NCI-H460 (cell line): ENCODE measurements at places on chromosomes 3 and 15.

- DNase-seq: no peak
These were observed 80.2 kb upstream of the FAM3D start for GRCh38 chr3:58746758-58747157.

DNA sequence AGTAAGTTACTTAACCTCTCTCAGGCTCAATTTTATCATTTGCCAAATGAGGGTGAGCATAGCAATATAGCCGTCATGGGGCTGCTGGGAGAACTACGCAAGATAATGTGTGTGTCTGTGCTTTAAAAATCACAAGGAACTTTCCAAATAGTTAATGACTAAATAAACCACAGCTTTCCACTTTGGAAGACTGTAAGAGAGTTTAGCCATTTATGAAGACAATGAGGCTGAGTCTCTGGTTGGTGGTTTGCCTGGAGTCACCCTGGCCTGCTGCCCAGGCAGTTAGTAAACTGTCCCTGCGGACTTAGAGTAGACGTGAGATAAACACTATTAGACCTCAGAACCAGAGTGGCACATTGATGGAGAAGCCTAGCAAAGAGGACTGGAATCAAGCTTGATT is 357.7 kb downstream of the CLSTN2 start:
- no peak for DNase-seq

DNA sequence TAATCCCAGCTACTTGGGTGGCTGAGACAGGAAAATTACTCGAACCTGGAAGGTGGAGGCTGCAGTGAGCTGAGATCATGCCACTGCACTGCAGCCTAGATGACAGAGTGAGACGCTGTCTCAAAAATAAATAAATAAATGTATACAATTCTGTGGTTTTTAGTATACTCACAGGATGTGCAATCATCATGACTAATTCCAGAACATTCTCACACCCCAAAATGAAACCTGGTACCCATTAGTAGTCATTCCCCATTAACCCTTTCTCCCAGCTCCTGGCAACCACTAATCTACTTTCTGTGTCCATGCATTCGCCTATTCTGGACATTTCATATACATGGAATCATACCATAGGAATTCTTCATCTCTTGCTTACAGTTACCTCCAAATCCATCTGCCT is 44.5 kb downstream of the LRRFIP2 start:
- DNase-seq: no peak

- DNase-seq: no peak
These were observed 55.0 kb upstream of the SI start for GRCh38 chr3:165133188-165133899.

DNA sequence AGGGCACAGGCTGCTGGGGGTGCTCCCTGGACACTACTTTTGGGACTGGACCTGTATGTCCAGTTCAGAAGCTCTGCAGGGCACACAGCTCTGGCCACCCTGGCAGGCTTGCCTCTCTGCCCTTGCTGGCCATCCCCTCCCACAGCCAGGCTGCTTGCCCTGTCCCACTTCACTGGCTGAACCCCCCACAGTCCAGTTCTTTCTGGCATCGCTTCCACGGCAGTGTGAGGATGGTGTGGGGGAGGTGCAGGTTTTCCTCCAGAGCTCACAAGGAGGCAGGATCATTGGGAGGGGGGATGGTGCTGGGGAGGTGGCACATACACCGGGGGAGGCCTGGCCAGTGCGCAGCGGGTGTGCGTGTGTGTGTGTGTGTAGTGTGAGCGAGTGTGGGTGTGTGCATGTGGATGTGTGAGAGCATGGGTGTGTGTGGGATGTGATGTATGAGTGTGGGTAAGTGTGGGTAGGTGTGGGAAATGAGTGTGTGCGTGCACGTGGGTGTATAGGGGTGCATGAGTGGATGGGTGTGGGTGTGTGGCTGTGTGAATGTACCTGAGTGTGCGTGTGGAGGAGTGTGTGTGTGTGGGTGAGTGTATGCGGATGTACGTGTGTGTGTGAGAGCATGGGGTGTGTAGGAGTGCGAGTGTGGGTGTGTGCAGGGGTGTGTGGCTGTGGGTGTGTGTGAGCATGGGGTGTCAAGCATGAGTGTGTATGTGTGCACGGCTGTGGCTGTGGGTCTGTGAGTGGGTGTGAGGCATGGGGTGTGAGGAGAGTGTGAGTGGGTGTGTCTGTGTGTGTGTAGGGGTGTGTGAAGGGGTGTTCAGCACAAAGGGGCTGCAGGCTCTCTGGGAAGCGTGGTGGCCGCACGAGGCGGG is 155.2 kb downstream of the NSMCE3 start:
- DNase-seq: no peak

DNA sequence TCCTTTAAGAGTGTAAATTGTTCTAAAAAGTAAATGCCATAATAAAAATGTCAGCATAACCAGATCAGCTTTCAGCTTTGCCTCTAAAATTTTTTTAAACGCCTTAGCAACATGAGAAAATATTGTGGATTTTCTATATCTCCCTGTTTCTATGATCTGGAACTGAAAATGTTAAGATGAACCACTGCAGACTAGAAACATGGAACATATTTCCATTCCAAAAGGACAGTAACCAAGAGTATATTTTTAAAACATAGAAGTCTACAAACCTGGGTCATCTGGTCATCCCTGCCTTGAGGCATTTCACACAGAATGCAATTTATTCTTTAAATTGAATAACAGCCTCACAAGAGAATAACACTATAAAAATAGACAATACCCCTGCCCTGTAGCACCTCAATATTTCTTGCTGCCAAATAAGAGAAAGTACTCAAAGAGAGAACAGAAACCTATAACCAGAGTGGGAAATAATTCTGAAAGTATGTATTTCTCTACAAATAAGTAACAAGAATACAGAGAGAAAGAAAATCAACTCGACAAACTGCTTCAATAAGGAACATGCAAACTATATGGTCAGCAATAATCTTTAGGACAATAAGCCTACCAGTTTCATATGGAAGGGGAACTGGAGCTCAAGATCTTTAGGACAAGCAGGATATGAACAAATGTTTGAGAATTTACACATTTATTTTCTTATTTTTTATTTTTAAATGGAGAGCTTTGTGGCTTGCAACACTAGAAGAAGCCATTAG is 949.0 kb downstream of the EPHA3 start:
- DNase-seq: no peak

DNA sequence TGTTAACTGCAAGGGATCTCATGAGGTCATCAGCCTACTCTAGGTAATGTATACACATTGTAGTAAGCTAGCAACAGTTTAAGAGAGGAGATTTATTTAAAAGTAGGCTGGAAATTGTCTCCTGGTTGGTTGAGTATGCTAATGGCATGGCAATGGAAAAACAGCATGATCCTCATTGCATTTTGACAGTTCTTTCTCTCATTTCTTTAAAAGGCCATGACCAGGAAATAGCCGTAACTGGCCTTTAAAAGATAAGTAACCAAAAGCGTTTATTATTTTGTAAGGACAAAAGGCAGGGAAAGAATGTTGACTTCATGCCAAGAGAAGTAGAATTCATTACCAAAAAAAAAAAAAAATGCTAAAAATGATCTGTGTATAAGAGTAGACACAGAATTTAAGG is 310.3 kb downstream of the FGF12 start:
- DNase-seq: no peak

DNA sequence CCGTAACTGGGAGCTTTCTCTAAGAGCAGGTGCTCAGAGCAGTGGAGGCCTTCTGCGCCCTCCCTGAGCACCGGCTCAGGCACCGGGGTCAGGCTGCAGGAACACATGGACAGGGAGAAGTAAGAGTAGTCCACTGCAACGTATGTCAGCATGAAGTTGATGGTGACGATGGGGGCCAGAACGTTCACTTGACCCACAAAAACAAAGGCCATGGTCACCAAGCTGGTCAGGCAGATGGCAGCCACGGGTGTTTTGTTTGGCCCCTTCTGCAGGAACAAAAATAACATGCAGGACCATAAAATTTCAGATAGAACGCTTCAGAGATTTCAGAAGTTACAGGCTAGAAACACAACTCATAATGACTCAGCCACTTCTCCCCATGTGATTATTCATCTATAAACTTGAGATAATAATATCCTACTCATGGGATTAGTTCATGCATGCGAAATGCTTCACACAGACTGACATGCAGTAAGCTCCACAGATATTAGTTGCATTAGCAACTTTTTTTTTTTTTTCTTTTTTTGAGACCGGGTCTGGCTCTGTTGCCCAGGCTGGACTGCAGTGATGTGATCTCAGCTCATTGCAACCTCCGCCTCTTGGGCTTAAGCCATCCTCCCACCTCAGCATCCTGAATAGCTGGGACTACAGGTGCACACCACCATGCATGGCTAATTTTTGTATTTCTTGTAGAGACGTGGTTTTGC is 52.2 kb upstream of the HEG1 start:
- peak; percentile 71 for DNase-seq

DNA sequence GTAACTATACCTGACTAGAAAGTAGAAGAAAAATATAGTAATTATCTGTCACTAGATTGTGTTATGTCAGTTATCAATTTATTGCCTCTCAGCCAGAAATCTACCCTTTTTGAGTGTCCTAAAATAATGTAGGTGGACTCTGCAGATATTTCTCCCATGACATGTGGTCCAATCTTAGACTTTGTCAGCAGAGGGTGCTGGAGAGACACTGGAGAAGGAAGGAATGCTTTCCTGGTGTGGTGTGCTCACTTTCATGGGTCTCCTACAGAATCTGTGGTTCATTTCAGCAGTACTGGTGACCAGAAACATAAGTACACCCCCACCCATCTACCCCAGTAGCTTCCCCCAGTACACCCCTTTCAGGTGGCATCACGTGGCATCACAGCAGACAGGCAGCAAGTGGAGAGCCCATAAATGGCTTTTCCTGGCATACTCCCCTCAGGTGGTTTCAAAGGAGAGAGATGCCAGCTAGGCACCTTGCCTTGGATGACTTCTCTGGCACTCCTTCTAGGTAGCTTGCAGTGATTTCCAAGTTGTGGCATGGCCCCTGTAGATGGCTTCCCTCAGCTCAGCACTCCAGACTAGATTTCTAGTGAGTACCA is 114.7 kb downstream of the GADL1 start:
- peak; percentile 25 for DNase-seq

GRCh38 chr3:32500231-32500630 is 2.4 kb downstream of the CMTM6 start:
- no peak for DNase-seq

DNA sequence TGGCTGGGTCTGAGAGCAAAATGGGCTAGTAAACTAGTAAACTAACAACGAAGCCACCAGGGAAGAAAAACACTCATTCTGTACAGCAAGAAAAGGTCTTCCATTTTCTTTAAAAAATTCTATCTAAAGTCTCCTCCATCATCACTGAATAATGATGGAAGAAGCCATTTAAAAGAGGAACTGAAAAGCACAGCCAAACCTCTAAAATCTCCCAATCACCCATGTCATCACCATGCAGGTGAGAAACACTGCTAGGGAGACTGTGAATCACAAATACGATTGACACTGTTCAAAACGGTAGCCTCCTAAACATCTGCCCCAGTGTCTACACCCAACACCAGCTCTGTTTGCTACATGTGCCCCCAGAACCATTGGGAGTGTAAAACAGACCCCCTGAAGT is 140.4 kb downstream of the RORA start:
- DNase-seq: no peak

DNA sequence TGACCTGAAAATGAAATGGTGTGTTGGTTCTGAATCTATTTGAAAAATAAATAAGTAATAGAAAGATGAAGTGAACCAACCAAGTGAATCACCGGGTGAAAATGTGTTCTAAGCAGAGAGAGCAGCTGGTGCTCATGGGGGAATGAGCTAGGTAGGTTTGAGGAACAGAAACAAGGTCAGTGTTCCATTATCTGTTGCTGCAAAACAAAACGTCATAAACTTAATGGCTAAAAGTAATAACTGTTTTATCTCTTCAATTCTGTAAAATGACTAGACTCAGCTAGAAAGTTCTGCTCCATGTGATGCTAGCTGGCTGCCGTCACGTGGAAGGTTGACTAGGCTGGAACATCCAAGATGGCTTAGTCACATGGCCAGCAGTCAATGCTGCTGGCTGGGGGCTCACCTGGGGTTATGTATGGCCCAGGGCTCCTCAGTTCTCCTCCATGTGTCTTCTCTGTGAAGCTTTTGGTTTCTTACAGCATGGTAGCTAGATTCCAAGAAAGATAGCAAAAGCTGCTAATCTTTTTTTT is 13.3 kb upstream of the SH3BP5 start:
- no peak for DNase-seq

DNA sequence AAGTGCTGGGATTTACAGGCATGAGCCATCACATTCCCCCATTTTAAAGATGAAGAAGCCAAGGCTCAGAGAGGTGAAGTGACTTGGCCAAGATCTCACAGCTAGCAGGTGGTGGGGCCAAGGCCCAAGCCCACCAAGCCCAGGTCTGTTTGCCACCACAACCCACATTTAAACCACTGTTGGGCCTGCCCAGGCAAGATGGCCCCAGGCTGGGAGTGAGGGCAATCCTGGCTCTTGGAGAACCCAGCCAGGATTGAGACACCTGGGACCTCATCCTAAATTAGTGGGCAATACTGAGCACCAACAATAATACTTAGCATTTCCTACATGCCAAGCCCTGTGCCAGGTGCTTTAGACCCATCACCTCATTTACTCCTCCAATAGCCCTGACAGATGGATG is 6.9 kb downstream of the IGDCC3 start:
- no peak for DNase-seq

- no peak for DNase-seq
These were observed 144.3 kb downstream of the OPA1 start for GRCh38 chr3:193737191-193737751.

DNA sequence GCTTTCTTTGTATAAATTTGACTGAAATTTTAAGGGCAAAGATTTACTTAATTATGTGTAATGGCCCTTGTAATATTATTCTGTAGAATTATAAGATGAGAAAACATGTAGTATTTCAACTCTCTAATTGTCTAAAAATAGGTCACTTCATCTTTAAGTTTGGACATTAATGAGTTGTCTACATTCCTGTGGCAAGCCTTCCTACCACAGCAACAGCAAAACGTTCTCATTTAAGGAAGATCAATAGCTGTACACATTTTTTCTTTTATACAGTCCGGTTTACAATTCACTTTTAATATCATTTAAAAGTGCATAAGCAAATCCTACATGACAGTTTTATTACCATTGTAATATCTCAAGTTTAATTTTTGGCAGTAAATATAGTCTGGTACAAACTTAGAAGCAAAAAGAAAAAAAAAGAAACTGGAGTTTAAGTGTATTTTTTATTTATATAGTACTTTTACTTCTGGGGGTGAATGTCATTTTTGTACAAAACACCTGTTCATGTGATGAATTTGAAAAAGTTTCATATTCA is 501.8 kb downstream of the ZPLD1 start:
- DNase-seq: no peak

DNA sequence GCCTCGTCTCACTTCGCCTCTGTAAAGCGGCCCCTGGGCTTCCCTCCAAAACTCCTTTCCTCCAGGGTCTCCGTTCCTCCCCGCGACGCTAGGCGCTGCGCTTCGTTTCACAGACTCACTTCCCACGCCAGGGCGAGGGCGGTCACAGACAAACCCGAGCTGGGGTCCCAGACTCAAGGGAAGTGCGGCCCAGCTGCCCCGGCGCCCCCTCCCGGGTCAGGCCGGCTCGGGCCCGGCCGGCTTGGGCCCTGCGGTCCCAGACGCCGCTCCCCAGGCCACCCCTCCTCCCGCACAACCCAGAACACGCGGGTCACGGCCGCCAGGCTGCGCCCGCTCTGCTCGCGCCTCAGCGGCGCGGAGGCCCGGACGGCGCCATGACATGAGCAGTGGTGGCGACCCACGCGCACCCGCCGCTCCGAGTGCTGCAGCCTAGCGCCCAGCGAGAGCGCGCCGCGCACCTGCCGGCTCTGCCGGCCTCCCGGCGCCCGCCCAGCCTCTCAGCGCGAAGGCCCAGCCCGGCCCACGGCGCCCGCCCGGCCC is 547 bp downstream of the NUP210 start:
- DNase-seq: no peak
